ENCODE measurements at places on chromosomes 6 and 20.

- DNase-seq: no peak
These were observed 109.0 kb upstream of the SUPT3H start for GRCh38 chr6:45486736-45487135.

DNA sequence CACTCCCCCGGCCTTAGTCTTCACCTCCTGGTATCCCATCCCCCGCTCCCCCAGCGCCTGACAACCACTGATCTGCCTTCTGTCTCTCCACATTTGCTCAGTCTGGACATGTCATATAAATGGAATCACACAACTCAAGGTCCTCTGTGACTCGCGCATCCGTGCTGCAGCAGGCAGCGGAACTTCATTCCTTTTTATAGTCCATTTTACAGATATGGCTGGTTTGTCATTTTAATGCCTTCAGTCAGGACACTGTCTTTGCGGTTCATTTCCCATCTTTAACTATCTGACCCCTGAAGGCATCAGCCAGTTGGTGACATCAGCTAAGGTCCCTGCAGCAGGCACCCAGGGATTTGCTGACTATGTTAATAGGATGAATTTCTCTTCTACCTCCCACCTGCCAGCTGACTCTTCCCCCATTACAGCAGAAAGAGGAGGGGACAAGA, 125.7 kb downstream of the ZMYND8 start:
- no peak for DNase-seq

DNA sequence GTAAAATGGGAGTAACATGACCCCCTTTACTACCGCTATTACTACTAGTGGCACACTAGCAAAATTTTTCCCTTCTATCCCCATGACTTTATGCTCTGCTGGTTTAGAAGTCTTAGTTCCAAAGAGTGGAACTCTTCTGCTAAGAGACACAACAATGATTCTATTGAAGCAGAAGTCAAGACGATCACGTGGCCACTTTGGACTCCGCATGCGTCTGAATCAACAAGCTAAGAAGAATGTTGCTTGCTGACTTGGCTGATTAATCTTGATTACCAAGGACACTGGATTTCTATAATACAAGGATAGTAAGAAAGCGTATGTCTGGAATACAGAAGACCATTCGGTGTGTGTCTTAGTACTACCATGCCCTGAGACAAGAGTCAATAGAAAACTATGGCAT, 244.7 kb upstream of the BTBD3 start:
- no peak for DNase-seq

DNA sequence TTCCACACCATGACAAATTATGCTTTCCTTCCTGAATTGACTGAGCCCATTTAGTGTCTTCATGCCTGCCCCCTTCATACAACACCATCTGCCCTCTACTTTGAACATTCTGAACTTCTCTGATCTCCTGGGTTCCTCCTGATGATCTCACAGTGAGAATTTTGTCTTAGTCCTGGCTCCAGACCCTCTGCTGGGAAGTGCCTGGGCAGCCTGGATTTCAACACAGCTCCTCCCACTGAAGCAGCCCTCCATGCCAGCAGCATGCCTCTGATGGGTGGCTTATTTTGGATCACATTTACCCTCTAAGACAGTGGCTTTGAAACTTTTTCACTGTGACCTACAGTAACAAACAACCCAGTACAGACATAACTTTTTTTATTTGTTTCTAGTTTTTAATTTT, 41.5 kb downstream of the DSE start:
- DNase-seq: no peak

GRCh38 chr6:131685266-131685780, 15.9 kb downstream of the OR2A4 start:
- no peak for DNase-seq

GRCh38 chr20:8043687-8044282, 24.2 kb upstream of the TMX4 start:
- DNase-seq: no peak

DNA sequence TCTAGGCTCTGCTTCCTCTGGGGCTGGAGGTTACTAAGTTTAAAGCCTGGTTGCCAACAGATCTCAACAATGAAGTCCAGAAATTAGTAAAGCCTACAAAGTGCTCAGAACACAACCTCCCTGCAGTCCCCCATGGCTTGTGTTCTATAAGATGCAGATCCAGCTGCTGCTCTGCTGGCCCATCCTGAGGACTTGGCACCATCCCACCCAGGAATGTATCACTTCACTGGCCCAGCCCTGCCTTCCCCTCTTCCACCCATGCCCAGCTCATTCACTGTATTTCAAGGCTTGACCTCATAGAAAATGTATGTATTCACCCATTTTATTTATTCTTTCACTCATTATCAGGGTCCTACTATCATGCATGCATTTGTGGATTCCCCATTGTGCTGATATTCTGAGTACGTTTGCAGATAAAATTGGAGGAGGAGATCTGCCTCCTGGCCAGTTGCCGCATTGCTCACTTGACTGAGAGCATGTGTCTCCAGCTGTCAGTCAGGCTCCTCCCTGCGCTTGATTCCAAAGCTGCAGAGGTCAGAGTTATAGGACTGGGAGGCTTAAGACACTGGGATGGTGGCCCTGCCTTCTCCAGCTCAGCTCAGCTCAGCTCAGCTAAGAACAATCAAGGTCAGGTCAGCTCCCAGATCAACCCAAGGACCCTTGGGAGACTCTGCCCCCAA, 104.8 kb downstream of the MAFB start:
- no peak for DNase-seq

DNA sequence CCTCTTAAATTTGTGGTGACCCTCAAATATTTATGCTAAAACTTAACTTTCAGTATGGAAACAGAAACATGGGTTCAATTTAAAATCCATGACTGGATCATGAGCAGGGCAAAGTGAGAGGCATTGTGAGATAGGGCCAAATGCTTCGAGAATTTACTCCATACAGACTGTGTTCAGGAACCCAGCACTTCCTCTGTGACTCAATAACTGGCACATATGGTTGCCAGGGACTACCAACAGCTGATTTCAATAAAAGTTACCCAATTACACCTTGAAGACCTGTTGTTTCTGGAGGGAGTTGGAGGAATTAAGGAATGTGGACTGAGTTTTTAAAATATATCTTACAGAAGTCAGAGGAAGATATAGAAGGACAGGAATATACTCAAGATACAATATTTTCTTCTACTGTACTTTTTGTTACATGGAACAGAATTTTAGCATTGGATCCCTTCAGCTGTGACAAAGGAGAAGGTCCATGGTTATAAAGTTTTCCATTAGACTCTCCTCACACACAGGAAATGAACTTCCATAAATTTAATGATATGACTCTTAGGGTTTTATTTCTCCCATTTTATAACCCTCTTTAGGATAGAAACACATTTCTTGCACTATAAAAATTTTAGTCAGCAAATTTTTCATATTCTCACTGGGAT, 258.5 kb downstream of the KHDC1L start:
- DNase-seq: no peak

- no peak for DNase-seq
These were observed 616.4 kb upstream of the ARID1B start for GRCh38 chr6:156160795-156161165.

GRCh38 chr6:83696674-83697073, 12.2 kb downstream of the SNAP91 start:
- no peak for DNase-seq

DNA sequence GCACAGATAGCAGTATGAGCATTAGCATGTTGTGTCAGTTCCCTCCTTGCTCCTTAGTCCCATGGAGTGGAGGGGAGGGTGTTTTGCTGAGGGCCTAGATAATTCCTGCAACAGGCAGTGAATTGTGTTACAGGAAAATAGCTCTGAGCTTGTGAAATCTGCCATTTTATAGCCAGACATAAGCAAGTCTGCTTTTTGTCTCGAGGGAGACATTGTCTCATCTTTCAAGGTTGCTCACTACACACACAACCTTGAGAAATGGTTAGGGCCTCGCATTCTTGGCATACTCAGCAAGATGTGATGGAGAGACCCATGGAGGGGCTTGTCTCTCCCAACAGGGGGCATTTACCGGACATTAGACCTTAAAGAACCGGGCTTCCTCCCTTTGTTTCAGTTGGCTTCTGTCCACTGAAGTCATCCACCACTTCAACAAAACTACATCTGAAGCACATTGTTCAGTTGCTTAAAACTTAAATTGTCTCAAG, 108.0 kb upstream of the FOXO3 start:
- DNase-seq: no peak

- DNase-seq: no peak
These were observed 615.3 kb upstream of the BTBD3 start for GRCh38 chr20:11302436-11302835.

DNA sequence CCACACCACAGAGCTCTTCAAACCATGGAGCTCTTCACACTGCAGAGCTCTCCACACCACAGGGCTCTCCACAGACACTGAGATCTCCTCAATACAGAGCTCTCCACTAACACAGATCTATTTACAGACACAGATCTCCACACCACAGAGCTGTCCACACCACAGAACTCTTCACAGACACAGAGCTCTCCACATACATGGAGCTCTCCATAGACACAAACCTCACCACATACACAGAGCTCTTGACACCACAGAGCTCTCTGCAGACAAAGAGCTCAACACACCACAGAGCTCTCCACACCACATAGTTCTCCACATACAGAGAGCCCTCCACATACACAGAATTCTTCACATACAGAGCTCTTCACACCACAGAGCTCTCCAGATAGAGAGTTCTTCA, 53.0 kb downstream of the ERMARD start:
- no peak for DNase-seq

GRCh38 chr6:109507490-109508072, 24.6 kb upstream of the ZBTB24 start:
- DNase-seq: no peak

- DNase-seq: no peak
These were observed 14.6 kb upstream of the TP53TG5 start for GRCh38 chr20:45392733-45393132.

DNA sequence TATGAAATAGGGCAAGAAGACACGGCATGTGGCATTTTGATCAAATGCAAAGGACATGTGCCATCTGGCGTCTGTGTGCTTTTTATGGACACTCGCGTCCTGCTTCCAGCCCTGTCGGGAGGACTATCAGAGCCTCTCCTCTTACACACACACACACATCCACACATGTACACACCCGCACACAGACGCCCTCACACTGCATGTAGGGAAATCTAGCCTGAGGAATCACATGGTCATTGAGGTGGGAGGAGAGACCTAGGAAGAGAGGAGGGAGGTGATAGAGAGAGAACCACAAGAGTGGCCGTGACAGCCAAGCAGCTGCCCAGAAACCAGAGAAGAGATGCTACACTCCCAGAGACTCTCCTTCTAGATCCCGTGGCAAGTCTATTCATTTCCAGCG, 105.9 kb upstream of the CDYL start:
- DNase-seq: no peak

- DNase-seq: no peak
These were observed 276.4 kb downstream of the UTRN start for GRCh38 chr6:144561455-144562043.

- DNase-seq: no peak
These were observed 23.3 kb downstream of the MYCT1 start for GRCh38 chr6:152720974-152721373.

DNA sequence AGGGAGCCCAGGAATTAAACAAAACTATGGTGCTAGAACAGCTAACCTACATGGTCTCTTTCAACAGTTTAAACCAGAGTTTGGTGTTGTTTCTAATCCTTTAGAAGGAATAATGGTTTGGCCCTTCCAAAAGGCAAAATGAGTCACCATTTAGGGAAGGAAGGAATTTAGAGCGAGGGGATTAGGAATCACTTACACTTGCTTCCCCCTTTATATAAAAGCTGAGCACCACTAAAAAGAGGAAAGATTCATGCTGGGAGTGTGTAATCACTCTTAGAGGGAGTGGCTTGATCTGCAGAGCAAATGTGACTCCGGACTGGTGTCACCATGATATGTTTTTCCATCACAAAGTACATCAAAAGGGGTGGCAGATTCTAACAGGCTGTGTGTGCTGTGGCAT, 63.6 kb downstream of the F13A1 start:
- no peak for DNase-seq

- no peak for DNase-seq
These were observed 200.9 kb downstream of the NFATC2 start for GRCh38 chr20:51341581-51341980.

DNA sequence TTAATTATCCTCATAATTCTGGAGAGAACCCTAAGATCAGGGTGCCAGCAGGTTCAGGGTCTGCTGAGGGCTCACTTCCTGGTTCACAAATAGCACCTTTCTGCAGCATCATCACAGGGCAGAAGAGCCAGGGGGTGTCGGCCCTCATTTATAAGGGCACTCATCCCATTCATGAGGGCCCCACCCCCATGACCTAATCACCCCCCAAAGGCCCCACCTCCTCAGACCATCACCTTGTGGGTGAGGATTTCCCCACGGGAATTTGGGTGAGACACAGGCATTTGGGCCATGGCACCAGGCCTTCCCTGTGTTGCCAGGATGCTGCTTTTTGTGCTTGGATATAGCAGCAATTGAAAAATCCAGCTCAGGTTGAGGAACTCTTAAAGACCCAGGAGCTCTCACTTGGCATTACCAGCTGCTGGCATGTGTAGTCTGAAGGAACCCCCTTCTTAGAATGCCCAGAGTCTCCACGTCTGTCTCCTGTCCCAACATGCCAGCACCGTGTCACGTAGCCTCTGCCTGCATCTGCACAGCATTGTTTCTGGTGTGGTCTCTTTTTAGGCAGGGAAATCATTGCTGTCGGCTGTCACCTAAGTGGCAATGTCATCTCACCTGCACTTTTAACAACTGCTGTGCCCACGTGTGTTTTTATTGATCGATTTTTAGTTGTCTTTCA, 71.5 kb downstream of the RPP40 start:
- no peak for DNase-seq

GRCh38 chr20:31987744-31988143, 19.8 kb downstream of the XKR7 start:
- DNase-seq: no peak

GRCh38 chr6:14051355-14051754, 66.2 kb upstream of the CD83 start:
- no peak for DNase-seq

DNA sequence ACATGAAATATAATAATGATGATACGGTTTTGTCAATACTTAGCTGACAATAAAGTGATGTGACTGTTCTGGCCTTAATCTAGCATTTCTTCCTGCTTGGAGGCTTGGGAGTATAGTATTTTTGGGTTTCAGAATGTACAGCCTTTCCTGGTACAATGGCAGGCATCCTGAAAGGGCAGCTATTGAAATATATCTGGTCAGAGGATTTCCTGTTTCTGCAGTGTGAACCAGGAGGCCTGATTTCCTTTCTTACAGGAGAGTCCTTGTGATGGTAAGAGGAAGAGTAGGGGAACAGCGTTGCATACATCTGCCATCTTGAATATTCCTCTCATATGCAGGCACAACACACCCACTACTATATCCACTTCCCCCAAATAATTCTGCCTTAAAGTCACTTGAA, 93.7 kb downstream of the MYO6 start:
- DNase-seq: no peak

Data from cortex of kidney (tissue), 1 donor.